Astrocyte (in vitro differentiated cells and primary cell): ENCODE measurements at places on chromosomes 7 and 10.

GRCh38 chr7:69864274-69864673 lies 266.0 kb downstream of the AUTS2 start:
- no peaks in the 10 kb centered on the region for H3K4me1 ChIP-seq
- peaks cover 9% of the 10 kb centered on the region for H3K27me3 ChIP-seq
- H3K27ac ChIP-seq = no peak overlapping the region
- no peak overlapping the region for H3K4me3 ChIP-seq

DNA sequence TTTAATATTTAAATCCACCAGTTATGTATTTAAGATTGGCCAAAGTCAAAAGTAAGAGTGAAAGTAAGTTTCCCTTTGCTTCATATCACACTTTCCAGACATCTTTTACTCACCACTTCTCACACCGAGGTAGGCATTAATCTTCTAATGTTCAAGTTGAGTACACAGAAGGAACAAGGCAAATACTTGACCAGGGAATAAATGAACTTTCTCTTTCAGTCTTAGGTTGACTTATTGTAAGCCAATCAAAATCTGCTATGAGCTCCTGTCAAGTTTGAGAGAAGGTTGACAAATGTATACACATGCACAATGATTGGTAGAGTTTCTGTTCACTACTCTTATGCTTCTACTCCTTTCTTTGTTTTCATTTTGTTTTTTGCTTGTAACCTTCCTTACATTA lies 842.5 kb downstream of the REEP3 start:
- H3K27ac ChIP-seq = no peak overlapping the region
- H3K36me3 ChIP-seq = no peaks in the 10 kb centered on the region
- no peaks in the 10 kb centered on the region for H3K4me1 ChIP-seq

- H3K4me3 ChIP-seq = no peak overlapping the region
- H3K36me3 ChIP-seq = no peaks in the 10 kb centered on the region
- H3K4me1 ChIP-seq = peaks cover 4% of the 10 kb centered on the region
Measured at GRCh38 chr10:68876246-68877138, 24.6 kb upstream of the DDX50 start.

DNA sequence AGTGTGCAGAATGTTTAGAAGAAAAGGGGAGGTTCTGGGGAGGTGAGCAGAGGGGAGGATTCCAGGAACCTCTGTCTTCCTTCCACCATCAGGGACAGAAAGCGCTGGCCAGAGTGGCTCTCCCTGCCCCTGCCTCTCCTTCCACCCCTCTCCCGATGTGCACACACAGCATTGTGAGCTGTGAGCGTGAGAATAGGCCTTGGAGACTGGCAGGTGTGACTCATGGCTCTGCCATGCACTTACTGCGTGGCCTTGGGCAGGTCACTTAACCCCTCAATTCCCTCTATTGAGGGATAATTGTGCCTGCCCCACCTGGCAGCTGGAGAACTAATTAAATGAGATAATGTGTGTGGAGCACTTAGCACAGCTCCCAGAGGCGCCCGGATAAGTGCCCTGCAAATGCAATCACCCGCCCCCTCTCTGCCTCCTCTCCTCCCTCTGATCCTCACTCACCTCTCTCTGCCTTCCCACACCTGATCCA lies 115.4 kb downstream of the ZMIZ1 start:
- peak; percentile 84 for DNase-seq
- no peak overlapping the region for H3K4me3 ChIP-seq
- peaks cover 6% of the 10 kb centered on the region for H3K36me3 ChIP-seq
- H3K4me1 ChIP-seq = peaks cover 64% of the 10 kb centered on the region

DNA sequence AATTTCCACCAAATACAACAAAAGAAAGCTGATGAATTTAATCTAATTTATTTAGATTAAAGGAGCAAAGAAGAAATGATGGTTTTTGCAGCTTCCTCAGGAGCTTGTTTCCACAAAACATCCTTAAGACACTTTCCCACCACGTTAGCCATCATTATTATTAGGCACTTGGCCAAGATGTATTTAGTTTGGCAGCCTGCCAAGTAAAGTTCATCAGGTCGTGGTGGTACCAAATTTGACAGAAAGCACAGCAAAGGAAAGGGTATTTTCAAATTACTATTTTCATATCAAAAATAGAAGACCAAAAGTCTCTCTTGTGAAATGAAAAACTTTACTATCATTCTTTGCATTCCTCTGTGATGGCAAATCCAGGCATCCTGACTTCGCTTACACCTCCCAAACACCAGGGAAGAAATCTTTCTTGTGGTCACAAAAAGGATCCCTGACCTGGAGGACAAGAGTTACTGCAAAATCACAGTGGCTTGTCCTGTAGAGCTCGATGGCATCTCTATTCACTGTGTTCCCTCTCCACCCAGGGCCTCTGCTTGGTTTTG lies 123.1 kb upstream of the INHBA start:
- H3K36me3 ChIP-seq = no peaks in the 10 kb centered on the region
- no peaks in the 10 kb centered on the region for H3K27me3 ChIP-seq
- no peak overlapping the region for H3K4me3 ChIP-seq
- H3K27ac ChIP-seq = no peak overlapping the region
- peaks cover 10% of the 10 kb centered on the region for H3K4me1 ChIP-seq
- DNase-seq = peak; percentile 47

DNA sequence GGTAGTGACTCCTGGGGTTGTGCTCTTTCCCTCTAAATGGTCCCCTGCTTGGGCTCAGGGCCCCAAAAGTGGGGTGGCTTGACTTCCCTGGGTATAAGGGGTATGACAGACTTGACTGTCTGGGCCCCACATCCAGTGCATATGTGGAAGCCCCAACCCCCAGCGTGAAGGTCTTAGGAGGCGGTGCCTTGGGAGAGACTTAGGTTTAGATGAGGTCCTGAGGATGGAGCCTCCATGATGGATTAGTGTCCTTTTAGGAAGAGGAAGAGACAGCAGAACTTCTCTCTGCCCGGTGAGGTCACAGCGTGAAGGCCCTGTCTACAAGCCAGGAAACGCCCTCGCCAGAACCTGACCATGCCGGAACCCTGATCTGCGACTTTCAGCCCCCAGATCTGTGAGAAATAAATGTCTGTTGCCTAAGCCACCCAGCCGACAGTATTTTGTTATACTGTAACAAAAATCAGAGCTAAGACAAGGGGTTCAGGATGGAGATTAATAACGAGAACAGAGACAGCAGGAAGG lies 23.8 kb downstream of the PODXL start:
- DNase-seq = no peak
- peaks cover 1% of the 10 kb centered on the region for H3K4me1 ChIP-seq
- no peaks in the 10 kb centered on the region for H3K27me3 ChIP-seq

DNA sequence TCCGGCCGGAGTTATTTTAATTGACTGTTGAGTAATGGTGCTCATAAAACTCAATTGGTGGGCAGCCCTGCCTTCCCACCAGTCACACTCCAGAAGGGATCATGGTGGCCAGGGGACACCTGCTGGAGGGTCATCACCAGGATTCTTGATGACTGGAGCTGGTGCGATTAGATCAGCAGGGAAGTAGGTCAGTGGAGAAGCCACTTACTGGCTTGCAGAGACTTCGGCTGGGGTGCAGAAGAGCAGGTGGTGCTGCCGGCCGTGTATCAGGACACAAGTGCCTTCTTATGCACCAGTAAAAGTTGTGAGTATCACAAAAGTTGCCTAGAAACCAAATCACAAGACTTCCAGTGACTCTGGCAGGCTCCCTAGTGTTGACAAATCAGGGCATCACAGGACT lies 82.6 kb upstream of the CHCHD3 start:
- no peak overlapping the region for H3K27ac ChIP-seq
- no peak for DNase-seq
- H3K36me3 ChIP-seq = no peaks in the 10 kb centered on the region
- peaks cover 3% of the 10 kb centered on the region for H3K27me3 ChIP-seq
- H3K4me1 ChIP-seq = no peaks in the 10 kb centered on the region

DNA sequence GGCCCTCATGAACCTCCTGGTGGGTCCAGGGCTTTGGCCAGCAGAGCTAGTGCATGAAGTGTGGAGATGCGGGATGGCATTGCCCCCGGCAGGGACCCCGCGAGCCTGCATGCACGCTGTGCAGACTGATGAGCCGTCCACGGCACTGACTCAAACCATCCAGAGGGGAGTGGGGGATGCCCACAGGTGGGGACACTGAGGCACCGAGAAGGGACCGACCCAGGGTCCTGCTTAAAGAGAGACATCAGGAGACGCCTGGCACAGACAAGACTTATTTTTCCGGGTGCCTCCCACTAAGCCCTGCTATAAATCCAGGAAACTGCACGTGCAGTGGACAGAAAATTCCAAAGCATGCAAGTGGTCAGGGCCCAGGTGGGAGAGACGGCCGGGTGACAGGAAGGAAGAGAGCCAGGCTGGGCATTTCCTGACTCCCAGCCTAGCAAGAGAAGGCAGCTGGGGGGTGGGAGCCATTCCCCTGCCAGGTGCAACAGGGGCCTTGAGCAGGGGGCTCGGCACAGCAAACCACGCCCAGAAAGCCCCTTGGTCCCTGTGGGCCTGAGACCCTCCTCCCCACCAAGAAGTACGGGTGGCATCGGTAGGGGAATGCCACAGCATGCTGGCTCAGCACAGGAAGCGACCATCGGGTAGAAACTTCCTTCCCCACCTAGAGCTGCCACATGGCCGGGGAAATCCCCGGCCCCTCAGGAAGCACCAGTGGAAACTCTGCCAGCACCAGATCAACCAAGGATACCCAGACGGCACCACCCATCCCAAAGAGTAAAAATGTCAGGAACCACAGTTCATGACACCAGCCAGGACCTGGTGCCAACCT lies 91.5 kb downstream of the FOXL3 start:
- DNase-seq = no peak
- no peaks in the 10 kb centered on the region for H3K4me1 ChIP-seq
- no peak overlapping the region for H3K27ac ChIP-seq
- no peak overlapping the region for H3K4me3 ChIP-seq
- no peaks in the 10 kb centered on the region for H3K36me3 ChIP-seq

- H3K4me1 ChIP-seq = peaks cover 46% of the 10 kb centered on the region
- H3K27ac ChIP-seq = peak overlapping the region; percentile 48
- peaks cover 41% of the 10 kb centered on the region for H3K36me3 ChIP-seq
- DNase-seq = peak; percentile 63
Measured at GRCh38 chr7:43637114-43637806, 54.4 kb downstream of the STK17A start.

- H3K36me3 ChIP-seq = peaks cover 7% of the 10 kb centered on the region
- no peak for DNase-seq
- H3K27ac ChIP-seq = no peak overlapping the region
- H3K27me3 ChIP-seq = no peaks in the 10 kb centered on the region
- H3K4me1 ChIP-seq = peaks cover 48% of the 10 kb centered on the region
Measured at GRCh38 chr7:137974766-137975165, 27.1 kb downstream of the CREB3L2 start.

DNA sequence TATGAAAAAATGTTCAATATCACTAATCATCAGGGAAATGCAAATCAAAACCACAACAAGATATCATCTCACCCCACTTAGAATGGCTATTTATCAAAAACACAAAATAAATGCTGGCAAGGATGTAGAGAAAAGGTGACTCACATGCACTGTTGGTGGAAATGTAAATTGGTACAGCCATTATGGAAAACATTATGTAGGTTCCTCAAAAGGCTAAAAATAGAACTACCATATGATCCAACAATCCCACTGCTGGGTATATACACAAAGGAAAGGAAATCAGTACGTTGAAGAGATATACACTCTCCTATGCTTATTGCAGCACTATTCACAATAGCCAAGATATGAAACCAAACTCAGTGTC lies 50.2 kb downstream of the CDK1 start:
- peak overlapping the region; percentile 18 for H3K4me3 ChIP-seq
- peak; percentile 77 for DNase-seq
- H3K4me1 ChIP-seq = peaks cover 14% of the 10 kb centered on the region
- no peaks in the 10 kb centered on the region for H3K27me3 ChIP-seq
- peak overlapping the region; percentile 73 for H3K27ac ChIP-seq

- H3K4me1 ChIP-seq = peaks cover 8% of the 10 kb centered on the region
- no peaks in the 10 kb centered on the region for H3K27me3 ChIP-seq
- no peaks in the 10 kb centered on the region for H3K36me3 ChIP-seq
- DNase-seq = no peak
- H3K4me3 ChIP-seq = no peak overlapping the region
- H3K27ac ChIP-seq = no peak overlapping the region
Measured at GRCh38 chr7:17500736-17501135, 202.3 kb downstream of the AHR start.

GRCh38 chr7:23161482-23161881 lies 20.4 kb upstream of the NUP42 start:
- H3K4me1 ChIP-seq = no peaks in the 10 kb centered on the region
- H3K27ac ChIP-seq = no peak overlapping the region
- H3K27me3 ChIP-seq = no peaks in the 10 kb centered on the region
- DNase-seq = no peak
- no peak overlapping the region for H3K4me3 ChIP-seq
- no peaks in the 10 kb centered on the region for H3K36me3 ChIP-seq

DNA sequence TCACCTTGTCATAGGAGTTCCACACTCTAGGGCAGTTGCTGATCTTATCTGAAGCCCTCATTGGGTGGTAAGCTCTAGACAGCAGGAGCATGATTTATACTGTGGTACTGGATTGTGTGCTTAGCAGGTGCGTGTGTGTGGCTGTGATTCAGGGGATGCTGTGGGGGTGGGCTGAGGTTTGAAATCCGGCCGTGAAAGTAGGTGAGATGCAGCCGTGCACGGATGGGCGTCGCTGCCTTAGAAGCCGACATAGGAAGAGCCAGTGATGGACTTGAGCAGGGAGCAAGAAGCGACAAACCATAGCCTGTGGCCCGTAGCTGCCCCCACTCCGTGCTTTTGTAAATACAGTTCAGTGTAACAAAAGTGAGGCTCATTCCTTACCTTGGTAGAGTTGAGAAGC lies 38.2 kb downstream of the PROSER2 start:
- no peaks in the 10 kb centered on the region for H3K4me1 ChIP-seq
- no peak overlapping the region for H3K27ac ChIP-seq
- no peak for DNase-seq

- no peak overlapping the region for H3K4me3 ChIP-seq
- no peaks in the 10 kb centered on the region for H3K4me1 ChIP-seq
- DNase-seq = peak; percentile 9
- H3K36me3 ChIP-seq = no peaks in the 10 kb centered on the region
- H3K27me3 ChIP-seq = no peaks in the 10 kb centered on the region
Measured at GRCh38 chr7:85890244-85890811, 703.5 kb upstream of the SEMA3D start.

GRCh38 chr10:86868353-86868752 lies 89.1 kb downstream of the MMRN2 start:
- H3K4me1 ChIP-seq = peaks cover 17% of the 10 kb centered on the region
- H3K27me3 ChIP-seq = no peaks in the 10 kb centered on the region
- peak overlapping the region; percentile 40 for H3K4me3 ChIP-seq
- peak; percentile 49 for DNase-seq

DNA sequence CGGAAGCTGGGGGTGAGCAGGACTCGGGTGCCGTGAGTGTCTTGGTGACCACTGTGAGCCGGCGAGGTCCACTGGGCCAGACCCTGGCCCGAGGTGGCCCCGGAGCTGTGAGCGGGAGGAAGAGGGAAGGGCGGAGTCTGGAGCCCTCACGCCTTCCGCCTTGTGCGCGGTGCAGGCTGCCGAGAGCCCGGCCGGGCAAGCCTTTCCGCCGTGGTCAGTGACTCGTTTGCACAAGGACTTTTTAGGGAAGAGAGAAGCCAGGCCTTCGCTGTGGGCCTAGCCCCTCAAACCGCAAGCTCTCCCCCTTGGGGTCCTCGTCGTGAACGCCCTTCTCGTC lies 40.9 kb upstream of the ZNF32 start:
- no peak overlapping the region for H3K27ac ChIP-seq
- peak; percentile 51 for DNase-seq
- peaks cover 8% of the 10 kb centered on the region for H3K4me1 ChIP-seq
- peak overlapping the region; percentile 66 for H3K4me3 ChIP-seq

- H3K27me3 ChIP-seq = no peaks in the 10 kb centered on the region
- H3K4me1 ChIP-seq = peaks cover 29% of the 10 kb centered on the region
- no peak for DNase-seq
- H3K36me3 ChIP-seq = no peaks in the 10 kb centered on the region
Measured at GRCh38 chr10:63631991-63632390, 110.8 kb downstream of the REEP3 start.
